ENCODE measurements at places on chromosomes 3 and 15.

- peak; percentile 38 for DNase-seq
Observed at GRCh38 chr3:194532591-194532990, 45.8 kb upstream of the ATP13A3 start.

- peak; percentile 93 for DNase-seq
Observed at GRCh38 chr3:61627768-61628185, 66.4 kb downstream of the PTPRG start.

DNA sequence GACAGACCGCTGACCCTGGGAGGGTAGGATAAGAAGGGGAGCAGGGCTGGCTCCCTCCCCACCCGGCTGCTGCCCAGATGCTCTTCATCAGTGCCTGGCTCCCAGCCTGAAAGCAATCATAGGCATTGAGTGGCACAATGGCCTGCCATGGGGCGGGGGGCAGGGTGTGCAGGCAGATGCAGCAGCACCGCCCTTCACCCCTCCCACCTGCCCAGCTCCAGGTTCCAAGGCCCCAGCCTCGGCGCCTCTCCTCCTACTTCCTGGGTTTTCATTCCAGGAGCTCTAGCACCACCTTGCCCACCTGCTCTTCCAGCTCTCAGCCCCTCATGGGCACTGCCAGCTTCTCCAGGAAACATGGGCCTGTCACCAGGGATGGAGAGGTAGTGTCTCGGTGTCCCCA lies 101.7 kb downstream of the MEGF11 start:
- DNase-seq: no peak

DNA sequence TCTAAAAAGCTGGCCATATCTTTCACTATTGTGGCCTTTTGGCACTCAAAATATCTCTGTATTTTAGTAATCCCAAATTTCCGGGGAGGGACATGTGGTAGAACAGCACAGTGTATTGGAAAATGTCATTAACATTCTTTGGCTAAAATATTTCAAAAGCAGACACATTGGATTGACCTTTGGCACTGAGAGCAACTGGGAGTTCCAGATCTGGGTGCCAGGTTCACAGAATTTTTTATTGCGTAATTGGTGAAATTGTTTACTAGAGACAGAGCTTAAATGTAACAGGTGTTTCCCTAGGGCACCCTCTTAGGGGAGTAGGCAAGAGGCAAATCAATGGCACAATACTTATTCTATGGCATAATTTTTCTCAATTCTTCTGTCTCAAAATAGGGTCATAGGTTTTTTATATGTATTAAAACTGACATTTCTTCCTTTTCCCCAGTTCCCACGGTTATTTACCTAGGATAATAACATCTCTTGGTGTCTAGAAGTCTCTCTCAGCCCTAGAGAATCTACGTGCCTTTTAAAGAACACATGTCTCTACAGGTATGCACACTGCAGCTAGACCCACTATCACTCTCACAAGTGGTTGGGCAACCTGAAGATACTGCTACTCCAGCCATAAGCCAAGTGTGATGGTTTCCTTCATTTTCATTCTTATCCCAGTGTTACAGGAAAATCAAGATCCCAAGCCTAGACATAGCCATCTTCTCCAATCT lies 10.6 kb downstream of the RBMS3 start:
- peak; percentile 72 for DNase-seq

- peak; percentile 97 for DNase-seq
Observed at GRCh38 chr3:123653221-123653682, 68.4 kb upstream of the HACD2 start.

GRCh38 chr15:81744364-81744763 lies 301.5 kb downstream of the MEX3B start:
- no peak for DNase-seq

DNA sequence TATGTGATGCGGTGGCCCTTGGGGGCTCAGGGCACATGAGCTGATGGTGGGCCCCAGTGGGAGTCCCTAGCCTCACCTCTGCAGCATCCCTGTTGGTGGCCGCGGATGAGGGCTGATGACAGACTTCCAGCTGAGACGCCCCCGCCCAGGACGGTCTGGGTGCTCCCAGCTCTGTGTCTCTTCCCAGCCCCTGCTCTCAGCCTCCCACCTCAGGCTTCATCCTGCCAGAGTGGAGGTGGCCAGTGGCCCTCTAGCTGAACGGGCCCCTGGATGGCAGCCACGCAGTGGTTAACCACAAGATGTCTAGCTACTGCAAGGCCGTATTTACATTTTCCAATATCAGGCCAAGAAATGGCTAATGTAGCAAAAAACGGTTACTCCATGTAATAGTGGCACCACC lies 205.3 kb upstream of the LINGO1 start:
- no peak for DNase-seq

DNA sequence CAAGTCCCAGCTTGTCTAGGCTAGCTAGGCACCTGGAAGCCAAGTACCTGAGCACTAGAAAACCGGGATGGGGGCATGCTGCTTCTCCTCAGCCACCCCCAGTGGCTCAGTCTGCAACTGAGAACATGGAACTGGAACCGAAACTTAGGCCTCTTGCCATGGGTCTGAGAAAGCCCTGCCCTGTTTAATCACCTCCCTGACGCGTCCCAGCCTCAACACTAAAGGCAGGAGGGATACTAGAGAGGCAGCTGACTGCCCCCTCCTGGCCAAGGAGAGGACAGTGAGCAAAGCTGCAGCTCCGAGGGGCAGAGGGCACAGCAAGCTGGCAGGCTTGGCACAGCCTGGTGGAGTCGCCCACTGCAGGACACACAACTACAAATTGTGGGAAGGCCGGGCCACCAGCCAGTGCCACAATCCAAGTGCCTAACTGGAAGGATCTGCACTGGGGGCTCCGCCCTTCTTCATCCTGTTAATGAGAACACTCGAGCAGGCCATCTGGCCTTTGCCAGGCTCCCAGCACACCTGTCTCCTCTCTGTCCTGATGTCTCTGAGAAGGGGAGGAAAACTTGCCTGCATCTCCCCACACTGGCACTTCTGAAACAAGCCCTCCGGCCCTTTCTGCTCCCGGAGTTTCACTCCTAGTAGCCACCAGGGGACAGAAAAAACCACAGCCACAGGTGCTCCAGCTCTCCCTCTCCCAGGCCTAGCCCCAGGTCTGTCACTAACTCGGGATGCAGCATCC lies 53.7 kb downstream of the BDH1 start:
- DNase-seq: peak; percentile 68

GRCh38 chr15:58521293-58521991 lies 89.7 kb downstream of the LIPC start:
- DNase-seq: peak; percentile 66

GRCh38 chr3:186971578-186971977 lies 41.3 kb downstream of the ST6GAL1 start:
- no peak for DNase-seq

GRCh38 chr3:25396686-25397085 lies 31.4 kb upstream of the RARB start:
- no peak for DNase-seq

DNA sequence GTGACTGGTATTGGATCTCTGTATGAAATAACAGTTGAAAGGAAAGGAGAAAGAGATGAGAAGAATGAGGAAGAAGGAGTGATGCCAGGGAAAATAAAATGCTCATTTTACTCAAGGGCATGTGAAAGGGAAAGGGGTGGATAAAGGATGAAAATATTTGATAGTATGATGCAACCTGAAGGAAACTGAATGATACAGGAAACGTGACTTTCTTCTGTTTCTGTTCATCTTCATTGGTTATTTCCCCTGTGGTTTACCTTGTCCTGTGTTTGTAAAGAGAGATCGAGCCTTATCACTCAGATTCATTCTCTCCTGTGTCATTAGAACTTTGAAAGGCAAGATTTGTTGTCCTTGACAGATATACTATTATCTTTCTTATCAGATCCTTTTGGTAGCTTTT lies 243.6 kb upstream of the SLITRK3 start:
- peak; percentile 7 for DNase-seq

GRCh38 chr15:36075333-36075732 lies 504.1 kb upstream of the CDIN1 start:
- peak; percentile 69 for DNase-seq

DNA sequence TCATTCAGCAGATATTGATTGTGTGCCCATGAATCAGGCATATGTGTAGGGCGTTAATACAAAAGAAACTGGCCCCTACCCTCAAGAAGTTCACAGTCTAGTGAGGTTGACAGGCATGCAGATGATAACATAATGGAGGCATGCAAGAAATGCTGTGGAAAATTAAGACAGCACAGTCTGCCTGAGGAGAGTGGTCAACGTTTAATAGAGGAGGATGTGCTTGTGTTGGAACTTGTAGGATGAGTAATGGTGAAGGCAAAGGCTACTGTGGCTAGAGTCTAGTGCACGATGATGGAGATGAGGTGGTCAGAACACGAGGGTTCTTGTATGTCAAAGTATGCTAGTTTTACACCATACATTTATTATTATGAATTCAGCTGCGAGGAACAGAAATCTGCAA lies 295.7 kb downstream of the SOX2 start:
- no peak for DNase-seq

GRCh38 chr3:120113128-120114116 lies 19.2 kb upstream of the GSK3B start:
- peak; percentile 65 for DNase-seq

DNA sequence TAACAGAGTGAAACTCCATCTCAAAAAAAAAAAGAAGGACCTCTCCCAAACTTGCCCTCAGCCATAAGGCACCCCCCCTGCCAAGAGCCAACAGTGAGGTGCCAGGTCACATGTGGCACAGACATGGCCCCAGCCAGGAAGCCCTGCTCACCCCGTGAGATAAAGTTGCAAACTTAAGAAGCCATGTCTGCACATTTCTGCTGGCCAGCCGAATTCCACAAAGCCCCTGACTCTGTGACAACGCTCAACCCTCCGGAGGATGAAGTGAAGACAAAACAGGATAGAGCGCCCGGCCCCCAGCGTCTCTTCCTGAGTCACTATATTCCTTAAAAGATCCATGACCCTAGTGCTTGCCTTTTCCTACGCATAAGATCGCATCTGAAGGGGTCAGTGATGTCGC lies 188.1 kb downstream of the XXYLT1 start:
- no peak for DNase-seq

- DNase-seq: peak; percentile 16
Observed at GRCh38 chr3:24343084-24343783, 151.4 kb downstream of the THRB start.

GRCh38 chr3:34780294-34780693 lies 859.0 kb upstream of the ARPP21 start:
- no peak for DNase-seq

GRCh38 chr3:184004476-184004875 lies 13.2 kb downstream of the ABCC5 start:
- no peak for DNase-seq

DNA sequence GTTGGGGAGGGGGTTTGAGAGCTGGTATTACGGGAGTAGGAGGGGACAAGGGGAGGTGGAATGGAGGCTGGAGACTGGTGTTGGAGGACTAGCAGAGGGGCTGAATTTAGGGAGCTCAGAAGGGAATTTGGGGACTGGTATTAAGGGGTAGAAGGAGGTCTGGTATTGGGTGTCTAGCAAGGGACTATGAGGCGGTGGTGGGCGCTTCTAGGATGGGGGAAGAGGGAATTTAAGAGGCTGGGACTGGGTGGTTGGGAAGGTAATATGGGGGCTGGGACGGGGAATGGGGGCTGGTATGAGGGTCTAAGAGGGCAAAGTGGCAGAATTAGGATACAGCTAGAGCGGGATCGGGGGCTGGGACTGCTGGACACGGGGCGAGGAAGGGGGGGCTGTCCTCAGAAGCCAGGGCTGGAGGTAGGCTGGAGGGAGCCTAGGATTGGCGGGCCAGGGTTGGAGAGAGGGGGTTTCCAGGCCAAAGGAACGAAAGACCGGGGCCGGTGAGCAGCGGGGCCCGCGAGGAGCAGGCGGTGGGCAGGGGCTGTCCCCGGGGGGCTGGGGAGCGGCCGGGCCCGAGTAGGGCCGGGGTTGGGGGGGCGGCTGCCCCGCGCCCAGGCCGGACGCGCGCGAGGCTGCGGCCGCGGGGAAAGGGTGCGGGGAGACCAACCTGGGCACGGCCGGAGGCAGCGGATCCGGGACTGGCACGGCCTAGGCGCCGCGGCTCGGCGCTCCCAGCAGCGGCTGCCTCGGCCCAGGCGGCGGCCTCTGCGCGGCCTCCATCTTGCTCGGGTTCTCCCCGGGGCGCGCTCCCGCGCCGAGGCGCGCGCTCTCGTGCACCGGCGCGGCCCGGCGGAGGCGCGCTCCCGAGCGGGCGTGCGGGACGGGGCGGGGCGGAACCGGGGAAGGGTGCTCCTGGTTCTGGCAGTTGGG lies at the start of gene LHFPL4:
TSS of gene LHFPL4 (minus strand) at position 802 of the 927 bp plus-strand sequence. CDS start 1,143 bp downstream, outside the sequence.
- no peak for DNase-seq

- DNase-seq: no peak
Observed at GRCh38 chr3:105456017-105456416, 89.3 kb downstream of the ALCAM start.

- peak; percentile 90 for DNase-seq
Observed at GRCh38 chr3:174441588-174442301, 417.4 kb upstream of the NAALADL2 start.

- peak; percentile 81 for DNase-seq
Observed at GRCh38 chr3:138834596-138835396, at the start of gene PIK3CB. Gene PIK3CB, minus strand, starts transcription at chr3:138834928. Its CDS starts 75,585 bp downstream, at chr3:138759343.

DNA sequence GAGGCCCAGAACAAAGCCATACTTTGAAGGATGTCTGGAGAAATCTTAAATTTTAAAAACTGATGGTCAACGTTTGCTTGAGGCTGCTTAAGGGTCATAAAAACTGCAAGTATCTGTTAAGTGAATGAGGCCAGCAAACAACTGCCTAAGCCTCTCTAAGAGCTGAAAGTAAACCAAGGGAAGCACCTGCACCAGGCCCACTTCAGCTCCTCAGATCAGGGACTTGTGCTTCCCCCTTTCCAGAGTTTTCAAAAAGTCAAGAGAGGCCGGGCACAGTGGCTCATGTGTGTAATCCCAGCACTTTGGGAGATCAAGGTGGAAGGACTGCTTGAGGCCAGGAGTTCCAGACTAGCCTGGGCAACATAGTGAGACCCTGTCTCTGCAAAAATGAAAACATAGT lies 9.1 kb downstream of the FBXL22 start:
- no peak for DNase-seq

DNA sequence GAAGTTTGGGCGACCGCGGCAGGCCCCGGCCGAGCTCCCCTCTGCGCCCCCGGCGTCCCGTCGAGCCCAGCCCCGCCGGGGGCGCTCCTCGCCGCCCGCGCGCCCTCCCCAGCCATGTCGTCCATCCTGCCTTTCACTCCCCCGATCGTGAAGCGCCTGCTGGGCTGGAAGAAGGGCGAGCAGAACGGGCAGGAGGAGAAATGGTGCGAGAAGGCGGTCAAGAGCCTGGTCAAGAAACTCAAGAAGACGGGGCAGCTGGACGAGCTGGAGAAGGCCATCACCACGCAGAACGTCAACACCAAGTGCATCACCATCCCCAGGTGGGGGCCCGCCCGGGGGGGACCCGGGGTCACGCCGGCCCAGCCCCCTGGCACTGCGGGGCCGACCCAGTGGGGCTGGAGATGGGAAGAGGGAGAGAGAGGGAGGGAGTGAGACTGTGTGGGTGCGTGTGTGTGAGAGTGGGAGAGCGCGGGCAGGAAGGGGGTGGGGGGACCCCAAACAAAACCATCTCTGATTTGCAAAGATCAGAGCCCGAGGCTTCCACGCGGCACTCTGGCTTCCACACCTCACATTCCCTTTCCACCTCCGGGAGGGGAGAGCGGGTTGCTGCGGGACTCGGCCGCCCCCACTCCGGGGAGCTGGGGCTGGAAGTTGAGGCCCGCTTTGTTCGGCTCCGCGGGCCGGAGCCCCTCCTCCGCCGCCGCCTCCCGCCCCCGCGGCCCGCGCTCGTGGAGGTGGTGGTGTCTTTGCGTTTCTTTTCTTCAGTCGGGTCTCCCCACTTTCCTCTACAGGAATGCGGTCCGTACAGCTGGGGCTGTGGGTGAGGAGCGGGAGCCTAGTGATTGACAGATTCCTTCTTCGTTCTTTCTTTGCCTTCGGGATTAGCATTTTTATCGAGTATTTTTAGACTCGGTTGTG lies 898 bp downstream of the SMAD3 start:
- no peak for DNase-seq

GRCh38 chr3:186515125-186515524 lies 29.1 kb downstream of the CRYGS start:
- DNase-seq: no peak

- DNase-seq: no peak
Observed at GRCh38 chr3:55765906-55766701, 279.0 kb upstream of the WNT5A start.

Data from AG10803 (cell line).